Activated CD4-positive, alpha-beta T cell treated with anti-CD3 and anti-CD28 coated beads for 48 hours (primary cell): ENCODE measurements at places on chromosomes 3 and 15.

DNA sequence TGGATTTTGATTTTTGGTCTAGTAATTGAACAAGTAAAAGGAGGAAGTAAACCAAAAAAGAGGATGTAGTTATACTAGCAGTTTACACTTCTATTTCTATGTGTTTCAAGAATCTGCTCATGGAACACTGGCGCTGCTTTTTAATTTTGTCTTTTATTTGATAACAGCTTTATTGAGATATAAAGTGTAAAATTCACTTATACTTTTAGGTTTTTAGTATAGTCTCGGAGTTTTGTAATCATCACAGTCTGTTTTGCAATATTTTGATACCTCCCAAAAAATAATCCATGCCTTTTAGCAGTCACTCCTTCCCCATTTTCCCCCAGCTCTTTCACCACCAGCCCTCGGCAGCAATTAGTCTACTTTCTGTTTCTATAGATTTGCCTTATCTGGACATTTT, 18.0 kb downstream of the UBE2E2 start:
- no peak for DNase-seq

GRCh38 chr3:123401836-123402530, 46.9 kb downstream of the ADCY5 start:
- no peak for DNase-seq

GRCh38 chr3:9115336-9115735, 134.1 kb downstream of the SRGAP3 start:
- no peak for DNase-seq

GRCh38 chr3:37217098-37217849, 42.9 kb upstream of the LRRFIP2 start:
- DNase-seq = no peak

- DNase-seq = no peak
Observed at GRCh38 chr15:66123799-66124198, 129.8 kb downstream of the MEGF11 start.

GRCh38 chr15:82792068-82792467, 13.8 kb downstream of the FSD2 start:
- DNase-seq = no peak

DNA sequence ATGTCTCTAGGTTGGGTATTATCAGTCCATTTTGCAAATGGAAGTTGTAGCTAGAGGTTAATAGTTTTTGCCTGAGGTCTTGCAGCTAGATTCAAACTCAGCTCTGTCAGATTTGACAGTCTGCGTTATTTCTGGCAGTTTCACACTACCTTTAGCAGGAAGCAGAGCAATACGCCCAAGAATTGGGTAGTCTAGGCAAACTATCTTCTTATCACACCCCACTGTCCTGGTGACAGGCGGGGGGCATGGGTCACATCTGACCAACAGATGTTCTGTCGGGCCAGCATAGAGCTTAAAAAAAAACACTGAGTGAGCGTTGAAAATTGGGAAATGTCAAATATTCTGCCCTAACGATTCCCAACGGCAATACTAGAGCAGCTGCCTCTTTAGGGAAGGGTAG, 5.7 kb downstream of the GPR160 start:
- DNase-seq = no peak

DNA sequence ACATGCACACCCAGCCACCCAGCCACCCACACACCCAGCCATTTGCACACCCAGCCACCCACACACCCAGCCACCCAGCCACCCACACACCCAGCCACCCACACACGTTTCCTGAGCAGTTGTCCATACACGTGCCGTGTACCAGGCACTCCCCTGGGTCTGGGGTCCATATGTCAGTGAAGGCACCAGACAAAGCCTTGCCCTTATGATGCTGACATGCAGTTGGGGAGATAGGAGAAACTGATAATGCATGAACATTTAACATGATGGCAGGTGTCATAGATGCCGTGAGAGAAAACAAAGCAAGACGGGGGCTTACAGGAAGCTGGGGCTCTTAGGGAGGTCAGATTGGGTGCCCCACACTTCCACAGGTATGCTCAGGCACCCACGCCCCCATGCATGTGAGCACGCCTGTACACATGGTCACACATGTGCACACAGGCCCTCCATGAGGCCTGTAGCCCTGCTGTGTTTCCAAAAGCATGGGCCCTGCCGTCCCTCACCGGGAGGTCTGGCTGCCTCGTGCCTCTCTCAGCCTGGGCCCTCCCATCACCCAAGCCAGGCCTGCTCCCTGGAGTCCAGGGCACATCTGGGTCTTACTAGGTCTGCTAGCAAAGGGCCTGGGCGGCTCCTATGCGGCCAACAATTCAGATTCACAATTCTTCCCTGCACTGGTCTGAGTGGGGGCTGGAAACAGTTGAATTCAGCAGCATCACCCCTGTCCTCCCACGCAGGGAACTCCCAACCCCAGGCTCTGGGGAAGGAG, 3.6 kb upstream of the DNAJB8 start:
- no peak for DNase-seq

DNA sequence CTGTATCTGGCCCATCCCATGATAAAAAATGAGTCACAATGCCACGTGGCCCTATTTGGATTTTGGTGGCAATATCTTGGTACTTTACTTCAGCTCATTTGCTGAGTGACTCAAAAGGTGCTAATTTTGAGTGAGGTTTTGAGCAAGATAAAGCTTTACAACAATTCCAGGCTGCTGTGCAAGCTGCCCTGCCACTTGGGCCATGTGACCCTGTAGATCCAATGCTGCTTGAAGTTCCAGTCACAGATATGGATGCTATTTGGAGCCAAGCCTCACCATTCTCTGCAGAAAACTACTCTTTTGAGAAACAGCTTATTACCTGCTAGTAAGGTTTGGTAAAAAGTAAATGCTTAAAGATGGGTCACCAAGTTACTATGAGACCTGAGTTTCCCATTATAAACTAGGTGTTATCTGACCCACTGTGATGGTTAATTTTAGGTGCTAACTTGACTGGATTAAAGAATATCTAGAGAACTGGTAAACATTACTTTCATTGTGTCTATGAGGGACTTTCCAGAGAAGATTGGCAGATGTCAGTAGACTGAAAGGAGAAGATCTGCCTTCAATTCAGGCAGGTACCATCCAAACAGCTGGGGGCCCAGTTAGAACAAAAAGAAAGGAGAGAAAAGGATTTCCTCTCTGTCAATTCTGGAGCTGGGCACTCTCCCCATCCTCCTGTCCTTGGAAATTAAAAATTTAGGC, 1083.9 kb downstream of the DIPK2A start:
- no peak for DNase-seq

DNA sequence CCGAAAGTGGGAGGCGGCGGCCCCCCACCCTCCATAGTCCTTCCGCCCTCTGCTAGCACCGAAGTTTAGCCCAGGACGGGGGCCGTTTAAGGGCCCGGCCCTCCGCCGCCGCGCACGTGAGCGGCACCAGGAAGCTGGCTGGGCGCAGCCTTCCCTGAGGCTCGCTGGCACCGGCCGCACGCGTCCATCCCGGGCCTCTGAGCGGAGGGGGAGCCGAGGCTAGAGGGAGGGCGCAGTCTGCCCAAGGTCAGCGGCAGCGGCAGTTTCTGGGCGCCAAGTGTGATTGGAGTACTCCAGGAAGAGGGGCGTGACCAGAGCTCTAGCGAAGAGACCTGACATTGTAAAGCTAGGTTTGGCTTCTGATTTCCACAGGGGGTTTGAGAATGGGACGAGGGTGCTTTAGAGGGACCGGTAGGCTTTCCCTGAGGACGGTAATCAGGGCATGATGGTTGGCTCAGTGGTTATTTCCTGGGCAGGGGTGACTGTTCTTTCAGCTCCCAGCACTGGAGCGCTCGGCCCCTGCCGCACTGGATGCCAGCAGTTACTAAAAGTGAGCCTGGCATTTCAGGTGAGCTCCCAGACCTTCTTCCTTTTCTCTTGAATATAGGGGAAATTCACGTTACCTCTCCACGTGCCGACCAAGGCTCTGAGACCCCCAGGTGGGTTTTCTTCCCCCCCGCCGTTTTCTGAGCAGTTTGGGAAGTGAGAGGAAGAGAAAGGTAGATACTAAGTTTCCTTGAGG, 853 bp downstream of the TEX264 start:
- peak; percentile 72 for DNase-seq

DNA sequence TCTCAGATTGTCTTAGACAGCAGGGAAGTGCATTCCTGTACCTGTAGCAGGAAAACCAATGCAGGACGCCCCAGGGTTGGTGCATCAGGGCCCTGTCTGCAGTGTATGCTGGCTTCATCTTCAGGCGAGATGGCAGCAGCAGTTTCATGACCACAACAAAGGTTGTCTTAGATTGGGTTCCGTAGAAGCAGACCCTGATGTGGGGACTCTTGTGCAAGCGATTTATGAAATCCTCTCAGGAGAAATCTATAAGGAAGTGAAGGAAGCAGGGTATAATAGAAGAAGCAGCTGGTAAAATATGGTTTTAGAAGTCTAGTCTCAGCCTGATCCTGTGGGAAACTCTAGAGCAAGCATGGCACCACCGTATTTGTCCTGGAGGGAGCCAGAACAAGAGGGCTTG, 25.0 kb downstream of the DNAH1 start:
- DNase-seq = no peak

DNA sequence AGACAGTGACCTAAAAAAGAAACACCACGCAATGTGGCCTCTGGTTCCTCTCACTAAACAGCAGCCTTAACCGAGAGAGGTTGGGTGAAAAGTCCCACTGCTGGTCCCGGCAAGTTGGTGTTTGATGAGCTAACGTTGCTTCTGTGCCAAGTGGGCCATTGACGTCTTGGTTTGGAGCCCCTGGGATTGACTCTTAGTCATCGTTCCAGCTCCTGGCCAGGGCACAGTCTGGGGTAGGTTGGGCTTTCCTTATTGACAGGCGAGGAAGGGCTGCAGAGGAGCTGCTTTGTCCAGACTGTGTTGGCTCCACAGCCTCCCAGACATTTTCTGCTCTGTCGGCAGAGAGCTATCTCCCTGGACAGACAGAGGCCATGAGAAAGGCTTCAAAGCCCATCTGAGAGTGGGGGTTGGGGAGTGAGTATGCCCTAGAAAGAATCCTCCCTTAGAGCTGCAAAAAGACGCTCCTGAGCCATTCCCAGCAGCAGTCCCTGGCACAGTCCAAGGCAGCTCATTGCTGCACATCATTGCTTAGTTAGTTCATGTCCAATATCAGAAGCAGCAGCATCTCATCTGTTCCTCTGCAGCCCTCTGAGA, 28.6 kb upstream of the C3orf80 start:
- DNase-seq = no peak
